ENCODE measurements at places on chromosomes 2 and 18.

DNA sequence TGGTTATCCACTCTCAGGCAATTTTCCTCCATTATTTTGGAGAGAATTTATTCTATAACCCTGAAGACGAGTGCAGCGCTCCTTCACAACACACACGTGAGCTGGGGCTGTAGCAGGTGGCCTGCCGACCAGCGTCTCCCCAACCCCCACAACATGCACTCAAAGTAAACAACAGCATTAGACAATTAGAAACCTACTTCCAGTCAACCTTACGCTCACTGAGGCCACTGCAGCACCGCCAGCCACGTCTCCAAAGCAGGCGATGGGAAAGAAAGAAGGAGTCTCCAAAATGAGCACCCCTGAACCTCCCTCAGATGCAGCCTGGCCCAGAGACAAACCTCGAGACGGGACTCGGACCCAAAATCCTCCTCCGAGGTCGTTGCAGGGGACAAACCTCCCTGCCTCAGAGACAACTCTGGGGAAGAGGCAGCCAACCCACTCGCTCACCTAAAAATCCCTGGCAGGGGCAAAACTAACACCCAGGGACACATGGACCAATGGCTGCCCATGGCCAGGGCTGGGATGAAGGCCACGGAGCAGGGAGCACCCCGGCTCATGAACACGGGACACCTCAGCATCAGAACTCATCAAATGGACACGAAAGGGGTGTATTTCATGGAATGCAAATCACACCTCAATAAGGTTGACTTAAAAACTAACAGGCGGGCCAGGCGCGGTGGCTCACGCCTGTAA, 2.6 kb downstream of the SLC66A2 start:
- no peak for DNase-seq

DNA sequence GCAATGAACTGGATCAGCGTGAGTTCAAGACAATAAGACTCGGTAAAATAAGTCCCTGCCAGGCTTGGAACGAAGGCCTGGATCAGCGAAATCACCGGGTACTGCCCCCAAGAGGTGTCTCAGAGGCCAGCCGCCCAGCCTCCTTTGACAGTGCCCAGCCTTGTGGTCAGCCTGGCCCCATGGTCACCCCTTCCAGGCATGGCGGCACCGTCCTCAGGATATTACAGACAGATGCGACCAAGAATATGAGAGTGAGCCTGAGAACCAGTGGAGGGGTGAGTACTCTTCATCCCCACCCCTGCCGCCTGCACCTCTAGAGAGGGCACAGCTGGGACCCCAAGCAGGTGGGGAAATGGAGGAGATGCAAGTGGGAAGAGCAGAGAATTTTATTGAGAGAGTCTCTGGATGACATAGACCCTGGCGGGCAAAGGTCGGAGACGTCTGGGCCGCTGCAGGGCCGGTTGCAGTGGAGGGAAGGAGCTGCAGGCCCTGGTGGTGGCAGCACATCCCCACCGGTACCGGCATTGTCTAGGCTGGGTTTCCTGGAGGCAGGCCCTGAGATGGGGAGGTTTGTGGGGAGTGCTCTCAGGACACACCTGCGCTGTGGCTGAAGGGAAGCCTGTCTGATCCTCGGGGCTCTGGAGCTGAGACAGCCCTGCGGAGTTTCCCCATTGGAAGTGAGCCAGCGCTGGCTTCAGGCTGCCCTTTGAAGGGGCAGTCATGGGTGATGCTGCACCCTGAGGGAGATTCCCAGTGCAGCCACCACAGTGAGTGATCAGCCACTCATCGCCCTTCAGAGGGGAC, 190.0 kb downstream of the SEPTIN10 start:
- no peak for DNase-seq

- DNase-seq: peak; percentile 35
These were observed 27.3 kb upstream of the ITGB6 start for GRCh38 chr2:160227293-160227915.

DNA sequence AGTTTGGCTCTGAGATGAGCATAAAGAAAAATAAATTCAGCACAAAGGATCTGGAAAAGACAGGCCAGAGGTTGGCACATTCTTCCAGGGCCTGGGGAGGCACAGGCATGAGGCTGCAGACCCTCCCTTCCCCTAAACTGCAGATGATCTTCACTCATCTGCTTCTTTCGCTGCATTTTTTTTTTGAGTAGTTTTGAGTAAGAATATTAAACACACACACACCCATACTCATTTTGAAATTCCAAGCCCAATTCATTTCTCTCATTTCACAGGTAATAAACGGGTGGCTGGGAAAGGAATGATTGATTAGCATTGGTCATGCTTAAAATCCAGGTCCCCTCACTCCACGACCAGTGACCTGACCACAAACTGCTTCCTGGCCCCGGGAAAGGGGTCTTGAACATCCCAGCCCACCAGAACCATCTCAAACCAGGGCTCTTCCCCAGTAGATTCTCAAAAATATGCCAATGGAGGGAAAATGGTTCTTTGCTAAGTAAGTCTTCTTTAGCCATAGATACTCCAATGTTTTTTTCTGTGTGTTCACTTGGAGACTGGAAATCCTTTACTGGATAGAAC, 219.6 kb downstream of the ANAPC1 start:
- no peak for DNase-seq

All from fibroblast of upper back skin (primary cell).